ENCODE measurements at places on chromosomes 16 and 17. TPM values are rescaled to one million over a fixed set of nuclear protein-coding genes. Genes with fewer than 3 reads are reported as not detected.
A peak's percentile ranks its signal among the peaks of the same experiment; 100 is the strongest.

Gene MEOX1
- polyA plus RNA-seq: 0.03 TPM

Gene CLEC19A
- polyA plus RNA-seq: 1.5 TPM

Gene TSPAN10
- polyA plus RNA-seq: 0.83 TPM

Gene KIF2B
- not detected for polyA plus RNA-seq

GRCh38 chr17:83113792-83114191 is 34.4 kb downstream of the METRNL start:
- DNase-seq: no peak

DNA sequence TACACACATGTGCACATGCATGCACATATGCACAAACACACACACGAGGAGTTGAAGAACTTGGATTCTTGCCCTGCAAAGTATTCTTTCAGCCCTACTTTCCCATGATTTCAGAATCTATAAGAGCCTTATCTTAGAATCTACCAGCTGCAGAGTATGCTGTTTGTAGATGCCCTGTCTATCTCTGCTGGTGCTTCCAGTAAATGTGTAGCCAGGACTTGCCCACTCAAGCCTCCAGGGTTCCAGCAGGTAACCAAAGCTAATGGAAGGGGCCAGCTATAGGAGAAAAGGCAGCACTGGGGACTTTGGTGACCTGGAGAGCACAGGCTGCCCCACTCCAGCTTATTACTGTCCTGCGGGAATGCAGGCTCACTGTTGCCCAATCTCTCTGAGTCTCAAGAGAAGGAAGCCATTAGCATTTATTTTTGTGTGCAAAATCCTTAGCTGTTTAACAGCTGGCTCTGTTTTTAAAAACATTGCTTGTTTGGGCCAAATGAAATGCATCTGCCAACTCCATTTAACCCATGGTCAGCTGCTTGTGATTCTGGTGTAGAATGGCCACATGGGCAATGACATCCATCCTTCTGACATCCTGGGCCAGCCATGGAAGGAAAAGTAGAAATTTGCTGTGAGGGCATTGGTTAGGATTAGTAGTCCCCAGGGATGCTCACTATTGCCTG is 28.6 kb upstream of the XYLT1 start:
- DNase-seq: no peak

- DNase-seq: no peak
Measured at GRCh38 chr16:1818204-1818872, 8.3 kb downstream of the HAGH start.

DNA sequence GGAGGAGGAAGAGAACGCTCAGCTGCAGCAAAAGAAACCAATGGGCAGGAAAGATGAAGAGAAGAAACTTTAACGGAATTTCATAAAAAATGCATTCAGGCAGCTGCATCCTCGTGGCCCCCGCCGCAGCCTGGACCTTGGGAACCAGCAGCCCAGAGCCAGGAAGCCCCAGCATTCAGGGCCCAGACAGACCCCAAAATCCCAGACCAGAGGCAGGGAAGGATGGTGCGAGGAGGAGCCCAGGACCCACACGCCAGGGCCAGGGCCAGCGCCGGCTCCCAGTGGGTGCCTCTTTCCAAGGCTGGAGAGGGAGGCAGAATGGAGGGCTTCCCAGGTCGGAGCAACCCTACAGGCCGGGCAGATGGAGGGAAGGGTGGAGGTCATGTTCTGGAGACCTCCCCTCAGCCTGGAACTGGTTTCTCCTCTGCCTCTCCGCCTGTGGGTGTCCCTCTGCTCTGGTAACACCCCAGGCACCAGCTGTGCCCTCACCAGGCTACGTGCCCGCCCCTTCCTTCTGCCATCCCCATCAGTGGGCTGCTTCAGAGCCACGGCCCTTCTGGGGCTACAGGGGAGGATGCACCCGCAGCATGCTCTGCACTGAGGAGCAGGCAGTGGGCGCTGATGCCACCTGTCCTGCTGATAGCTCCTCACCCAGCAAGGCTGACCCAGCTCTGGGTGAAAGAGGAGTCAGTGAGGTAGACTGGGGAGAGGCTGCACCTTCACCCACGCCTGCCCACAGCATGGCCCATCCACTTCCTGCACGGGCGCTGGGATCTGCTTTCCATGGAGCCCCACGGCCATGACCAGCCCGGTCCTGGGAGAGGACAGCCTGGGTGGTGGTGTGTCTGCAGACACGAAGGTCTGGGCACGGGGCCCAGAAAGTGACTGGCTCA is 1.2 kb upstream of the MIF4GD start:
- DNase-seq: no peak

DNA sequence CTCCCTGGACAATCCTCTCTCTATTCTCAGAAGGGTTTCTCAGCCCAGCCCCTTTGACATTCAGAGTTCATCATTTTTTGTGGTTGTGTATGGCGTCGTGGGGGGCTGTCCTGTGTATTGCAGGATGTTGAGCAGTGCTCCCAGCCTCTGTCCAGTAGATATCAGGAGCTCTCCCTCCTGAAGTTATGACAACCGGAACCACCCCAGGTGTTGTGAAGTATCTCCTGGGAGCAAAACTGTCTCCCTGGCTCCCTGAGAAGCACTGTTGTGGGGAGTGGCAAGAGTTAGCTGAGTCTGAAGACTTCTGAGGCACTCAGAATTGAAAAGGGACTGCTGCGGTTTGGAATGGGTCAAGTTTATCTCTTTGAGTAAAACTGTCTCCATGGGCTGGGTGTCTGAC is 55.9 kb upstream of the MGAT5B start:
- no peak for DNase-seq

- DNase-seq: no peak
Measured at GRCh38 chr16:82059161-82059982, 24.3 kb downstream of the HSD17B2 start.

- DNase-seq: no peak
Measured at GRCh38 chr17:19271780-19272357, 34.7 kb downstream of the EPN2 start.

DNA sequence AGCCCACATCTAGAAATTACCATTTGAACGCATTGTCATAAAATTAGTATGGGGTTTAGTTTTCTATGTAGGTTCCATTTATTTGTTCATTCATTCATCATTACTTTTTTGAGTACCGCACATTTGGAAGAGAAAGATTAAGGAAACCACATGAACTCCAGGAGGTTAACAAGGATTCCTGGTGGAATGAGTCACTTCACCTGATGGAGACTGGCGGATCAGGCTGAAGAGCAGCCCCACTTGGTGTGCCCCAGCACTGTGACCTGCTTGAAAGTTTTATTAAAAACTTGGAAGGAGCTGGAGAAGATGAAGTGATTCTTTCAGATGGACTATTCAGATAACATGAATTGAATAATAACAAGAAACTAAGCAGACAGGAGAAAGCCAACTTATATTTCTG is 293.6 kb upstream of the CDH11 start:
- DNase-seq: no peak

DNA sequence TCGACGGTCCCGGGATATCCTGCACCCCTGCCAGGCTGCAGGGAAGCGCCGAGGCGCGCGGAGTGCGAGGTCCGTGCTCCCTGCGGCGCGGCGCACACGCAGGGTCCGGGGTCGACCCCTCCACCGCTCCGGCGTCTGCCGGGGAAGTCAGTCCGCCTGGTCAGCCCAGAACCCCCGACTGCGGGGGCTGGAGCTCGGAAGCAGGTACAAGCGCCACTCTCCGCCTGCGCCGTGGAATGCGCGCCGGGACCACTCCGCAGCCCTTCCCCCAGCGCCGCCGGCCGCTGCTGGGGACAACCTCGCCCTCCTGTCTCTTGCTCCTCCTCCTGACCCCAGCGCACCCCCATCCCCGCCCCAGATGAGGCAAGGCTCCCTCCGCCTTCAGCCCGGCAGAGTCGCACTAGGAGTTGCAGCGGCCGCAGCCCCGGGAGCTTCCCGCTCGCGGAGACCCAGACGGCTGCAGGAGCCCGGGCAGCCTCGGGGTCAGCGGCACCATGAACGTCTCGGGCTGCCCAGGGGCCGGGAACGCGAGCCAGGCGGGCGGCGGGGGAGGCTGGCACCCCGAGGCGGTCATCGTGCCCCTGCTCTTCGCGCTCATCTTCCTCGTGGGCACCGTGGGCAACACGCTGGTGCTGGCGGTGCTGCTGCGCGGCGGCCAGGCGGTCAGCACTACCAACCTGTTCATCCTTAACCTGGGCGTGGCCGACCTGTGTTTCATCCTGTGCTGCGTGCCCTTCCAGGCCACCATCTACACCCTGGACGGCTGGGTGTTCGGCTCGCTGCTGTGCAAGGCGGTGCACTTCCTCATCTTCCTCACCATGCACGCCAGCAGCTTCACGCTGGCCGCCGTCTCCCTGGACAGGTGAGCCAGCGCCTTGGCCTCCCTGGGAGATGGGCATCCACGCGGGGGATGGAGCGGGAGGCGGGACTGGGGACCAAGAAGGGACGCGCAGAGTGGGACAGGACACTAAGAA is at the start of gene GALR2:
TSS of gene GALR2 (plus strand) at position 392 of the 974 bp plus-strand sequence. CDS start at position 495, 103 bp downstream.
- peak; percentile 80 for DNase-seq

GRCh38 chr16:12951392-12951791 is 50.0 kb downstream of the SHISA9 start:
- no peak for DNase-seq

GRCh38 chr16:30985401-30986128 is 558 bp downstream of the HSD3B7 start:
- DNase-seq: peak; percentile 69

- no peak for DNase-seq
Measured at GRCh38 chr16:83390759-83391158, 417.0 kb upstream of the HSBP1 start.

- DNase-seq: peak; percentile 70
Measured at GRCh38 chr16:106623-107324, 28.7 kb downstream of the MPG start.

GRCh38 chr16:1257561-1258224 is 1.8 kb downstream of the TPSD1 start:
- no peak for DNase-seq

GRCh38 chr17:81436294-81436849 is 41.1 kb downstream of the BAHCC1 start:
- no peak for DNase-seq

- DNase-seq: no peak
Measured at GRCh38 chr17:75783069-75783783, 1.4 kb upstream of the UNK start.

DNA sequence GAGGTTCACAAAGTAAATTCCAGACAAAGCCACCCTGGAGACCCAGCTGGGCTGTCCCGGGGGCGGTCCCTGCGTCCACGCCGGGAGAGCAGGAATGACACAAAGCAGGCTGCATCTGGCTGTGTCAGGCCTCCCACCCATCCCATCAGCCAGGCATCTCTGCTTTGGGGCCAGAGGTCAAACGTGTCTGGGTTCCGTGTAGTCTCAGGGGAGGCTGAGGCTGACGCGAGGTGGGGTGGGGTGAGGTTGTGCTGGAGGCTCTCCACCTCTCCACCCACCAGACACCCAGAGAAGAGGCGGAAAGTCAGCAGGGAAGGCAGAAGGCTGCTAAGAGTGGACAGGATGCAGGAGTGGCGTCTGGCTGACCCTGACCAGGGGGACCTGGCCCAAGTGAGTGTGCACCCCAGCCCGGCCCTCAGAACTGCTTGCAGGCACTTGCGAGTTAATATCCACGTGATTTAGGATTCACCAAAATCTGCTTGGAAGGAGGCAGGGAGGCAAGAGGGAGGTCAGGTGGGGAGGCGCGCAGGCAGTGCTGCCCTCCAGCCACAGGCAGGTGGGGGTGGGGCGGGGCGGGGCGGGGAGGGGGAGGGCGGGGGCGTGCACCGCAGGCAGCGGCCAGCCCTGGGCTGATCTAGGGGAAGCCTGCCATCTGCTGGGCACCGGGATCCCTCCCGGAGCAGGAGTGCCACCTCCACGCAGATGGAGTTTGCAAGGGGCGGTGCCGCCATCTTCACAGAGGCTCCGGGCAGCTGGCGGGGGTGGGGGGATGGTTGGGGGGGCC is 44.3 kb downstream of the TBC1D16 start:
- DNase-seq: peak; percentile 44

DNA sequence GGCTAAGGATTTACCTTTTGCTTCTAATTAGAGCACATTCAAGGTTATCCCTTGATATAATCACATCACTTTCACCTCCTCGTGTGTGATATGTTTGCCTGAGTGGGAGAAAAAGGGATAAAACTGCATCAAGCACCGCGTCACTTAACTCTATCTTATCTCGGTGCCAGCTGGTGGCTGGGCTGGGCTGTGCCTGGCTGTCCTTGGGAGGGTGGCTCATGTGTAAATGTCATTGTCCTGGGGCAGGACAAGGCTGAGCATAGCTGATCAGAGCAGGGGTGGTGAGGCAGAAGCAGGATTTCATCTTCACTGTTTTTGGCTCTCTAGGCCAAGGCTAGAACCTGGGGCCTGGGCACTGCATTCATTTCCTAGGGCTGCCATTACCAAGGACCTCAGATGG is 105.3 kb downstream of the RAP1GAP2 start:
- no peak for DNase-seq

GRCh38 chr16:46763147-46763546 is 15.0 kb upstream of the MYLK3 start:
- DNase-seq: no peak

DNA sequence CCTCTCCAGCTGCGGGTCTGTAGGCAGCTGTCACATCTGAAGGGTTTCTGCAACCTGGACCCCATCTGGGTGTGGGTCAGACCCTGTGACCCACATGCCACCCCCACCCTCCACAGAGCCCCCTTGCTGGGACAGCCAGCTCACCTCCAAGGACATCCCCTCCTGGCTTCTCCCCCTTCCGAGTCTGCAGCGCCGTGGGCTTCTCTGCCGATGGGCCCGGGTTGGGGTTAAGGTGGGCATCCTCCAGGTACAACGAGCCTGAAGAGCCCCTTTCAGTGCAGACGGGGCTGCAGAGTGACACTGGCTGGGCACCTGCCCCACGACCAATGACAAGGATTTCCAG is 28.9 kb downstream of the OR1D5 start:
- no peak for DNase-seq

DNA sequence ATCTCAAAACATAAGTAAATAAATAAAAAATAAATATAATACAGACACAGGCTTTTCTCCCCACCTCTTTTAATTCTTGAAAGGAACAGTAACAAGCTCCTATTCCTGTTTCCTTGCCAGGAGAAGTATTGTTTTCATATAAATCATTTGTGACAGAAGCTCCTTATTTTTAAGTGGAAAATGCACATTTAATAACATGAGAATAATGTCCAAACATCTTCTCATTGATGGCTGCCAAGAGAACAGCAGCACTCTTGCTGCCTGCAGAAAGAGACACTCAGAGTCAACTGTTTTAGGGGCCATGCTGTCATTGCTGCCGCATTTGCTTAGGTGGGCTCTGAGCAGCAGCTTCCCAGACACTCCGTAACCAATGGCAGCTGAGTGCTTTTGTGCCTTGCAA is 580.1 kb downstream of the WWOX start:
- no peak for DNase-seq

DNA sequence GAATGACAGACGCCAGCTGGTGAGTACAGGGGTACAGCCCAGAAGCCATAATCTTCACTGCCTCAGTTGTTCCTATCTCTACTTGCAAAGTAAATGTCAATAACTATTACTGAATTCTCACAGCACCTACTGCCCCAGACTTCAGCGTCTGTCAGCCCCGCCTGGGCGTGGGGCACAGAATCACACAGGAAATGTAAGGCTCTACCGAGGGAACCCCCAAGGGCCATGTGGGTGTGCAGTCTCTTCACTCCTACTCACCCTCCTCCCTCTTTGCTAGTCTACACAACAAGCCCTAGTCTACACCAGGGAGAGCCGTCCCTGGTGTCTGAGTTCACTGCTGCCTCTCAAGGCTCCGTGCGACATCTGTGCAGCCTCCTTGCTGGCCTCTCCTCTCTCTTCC is 4.5 kb downstream of the NPTX1 start:
- no peak for DNase-seq

Data from H1 (cell line).